Pons (tissue), 1 donor: ENCODE measurements at places on chromosomes 3 and 15.

- peak; percentile 67 for DNase-seq
Observed at GRCh38 chr3:152656972-152657355, 178.0 kb upstream of the P2RY1 start.

- no peak for DNase-seq
Observed at GRCh38 chr15:58396181-58396580, 35.6 kb upstream of the LIPC start.

- no peak for DNase-seq
Observed at GRCh38 chr3:172177046-172177445, 137.7 kb downstream of the FNDC3B start.

DNA sequence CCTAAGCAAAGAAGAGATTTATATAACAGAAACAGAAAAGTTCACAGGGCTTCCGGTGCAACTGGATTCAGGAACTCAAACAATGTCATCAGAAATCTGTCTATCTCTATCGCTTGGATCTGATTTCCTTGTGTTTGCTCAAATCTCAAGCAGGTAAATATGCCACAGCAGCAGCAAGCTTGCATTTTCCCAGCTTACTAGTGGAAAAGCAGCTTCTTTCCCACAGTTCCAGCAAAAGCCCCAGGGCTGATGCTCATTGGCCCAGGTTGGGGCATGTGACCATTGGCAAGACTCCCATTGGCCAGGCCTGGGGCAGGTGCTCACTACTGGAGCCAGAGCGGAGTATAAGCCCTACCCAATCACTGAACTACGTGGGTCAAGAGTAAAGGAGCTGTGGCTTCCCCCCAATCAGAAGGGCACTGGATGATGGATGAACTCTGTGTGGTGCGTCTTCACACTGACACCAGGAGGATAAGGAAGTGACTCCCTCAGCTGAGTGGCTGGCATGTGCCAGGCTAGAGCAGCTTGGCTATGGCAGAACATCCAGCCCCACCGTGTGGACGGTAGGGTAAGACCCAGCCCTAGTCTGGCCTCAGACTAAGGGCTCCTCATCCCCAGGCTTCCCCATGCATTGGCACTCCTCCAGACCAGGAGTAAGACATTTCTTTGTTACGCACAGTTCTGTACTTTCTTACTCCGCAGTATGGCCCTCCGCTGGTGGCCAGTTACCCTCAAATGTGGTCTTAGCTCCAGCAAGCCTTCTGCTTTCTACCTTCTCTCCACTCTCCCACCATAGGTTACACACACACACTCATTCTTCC is 13.1 kb upstream of the VIPR1 start:
- no peak for DNase-seq

DNA sequence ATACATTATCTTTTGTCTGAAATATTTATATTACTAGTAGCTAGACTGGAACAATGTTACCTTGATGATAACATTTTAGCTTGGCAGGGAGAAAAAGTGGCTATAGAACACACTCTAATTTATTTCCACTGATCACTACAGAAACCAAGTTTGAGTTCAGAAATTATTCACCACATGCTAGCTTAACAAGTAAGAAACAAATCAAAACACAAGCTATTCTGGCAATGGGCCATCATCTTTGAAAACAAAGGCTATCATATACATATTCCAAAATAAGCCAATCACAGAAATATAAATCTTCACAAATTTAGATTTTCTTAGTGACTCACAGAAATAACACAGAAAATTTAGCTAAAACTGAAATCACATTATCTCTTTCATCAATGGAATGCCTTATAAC is 17.1 kb downstream of the AQR start:
- no peak for DNase-seq

DNA sequence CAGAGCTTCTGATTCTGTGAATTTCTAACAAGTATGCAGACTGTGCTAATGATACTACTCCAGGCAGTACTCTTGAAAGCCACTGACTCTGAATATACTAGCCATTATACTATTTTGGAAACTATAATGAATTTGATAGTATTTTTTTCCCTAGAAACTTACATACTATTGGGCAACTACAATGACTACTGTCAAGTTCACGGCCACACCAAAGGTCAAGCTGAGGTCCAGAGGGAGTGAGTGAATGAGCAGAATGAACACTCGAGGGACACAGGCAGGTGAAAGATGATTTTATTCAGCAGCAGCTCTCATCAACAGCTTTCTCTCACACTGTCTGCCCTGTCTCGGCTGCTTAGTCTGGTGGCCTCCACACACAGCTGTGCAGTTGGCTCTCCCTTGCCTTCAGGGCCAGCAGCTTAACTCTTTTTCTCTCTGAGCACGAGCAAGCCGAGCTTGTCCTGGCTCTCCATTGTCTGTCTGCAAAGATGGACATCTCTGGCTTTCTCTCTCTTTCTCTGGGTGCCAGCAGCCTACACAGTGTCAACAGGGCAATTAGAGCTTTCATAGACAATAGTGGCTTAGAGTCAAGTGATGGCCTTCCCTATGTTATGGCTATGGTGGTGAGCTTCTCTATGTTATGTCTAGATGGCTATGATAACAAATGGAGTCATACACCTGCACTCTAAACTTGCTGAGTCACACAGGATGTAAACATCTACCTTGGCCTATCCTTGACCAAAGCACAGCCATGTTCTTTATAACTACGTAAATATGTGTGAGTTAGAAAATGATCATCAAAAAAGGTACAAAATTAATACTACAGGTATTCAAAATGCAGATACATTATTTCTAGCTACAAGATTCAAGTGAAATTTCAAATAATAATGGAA is 362.4 kb downstream of the CGGBP1 start:
- no peak for DNase-seq

GRCh38 chr3:99499235-99500158 is 138.9 kb upstream of the COL8A1 start:
- DNase-seq = peak; percentile 36

DNA sequence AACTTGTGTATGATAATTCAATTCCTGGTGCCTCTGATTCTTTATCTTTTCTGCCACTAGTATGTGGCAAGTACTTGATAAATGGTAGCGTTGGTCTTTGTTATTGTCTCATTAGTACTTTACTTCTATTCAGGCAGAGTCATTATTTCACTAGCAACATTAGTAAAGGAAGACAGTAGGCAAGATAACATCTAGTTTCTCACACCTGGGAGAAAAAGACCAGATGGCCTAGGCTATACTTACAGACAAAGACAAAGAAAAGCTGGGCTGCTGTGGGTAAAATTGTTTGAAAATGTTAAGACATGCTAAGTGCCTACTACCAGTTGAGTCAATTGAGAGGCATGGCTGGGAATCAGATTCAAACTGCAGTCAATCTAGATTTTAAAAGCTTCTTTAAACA is 198.7 kb upstream of the CMC1 start:
- no peak for DNase-seq

DNA sequence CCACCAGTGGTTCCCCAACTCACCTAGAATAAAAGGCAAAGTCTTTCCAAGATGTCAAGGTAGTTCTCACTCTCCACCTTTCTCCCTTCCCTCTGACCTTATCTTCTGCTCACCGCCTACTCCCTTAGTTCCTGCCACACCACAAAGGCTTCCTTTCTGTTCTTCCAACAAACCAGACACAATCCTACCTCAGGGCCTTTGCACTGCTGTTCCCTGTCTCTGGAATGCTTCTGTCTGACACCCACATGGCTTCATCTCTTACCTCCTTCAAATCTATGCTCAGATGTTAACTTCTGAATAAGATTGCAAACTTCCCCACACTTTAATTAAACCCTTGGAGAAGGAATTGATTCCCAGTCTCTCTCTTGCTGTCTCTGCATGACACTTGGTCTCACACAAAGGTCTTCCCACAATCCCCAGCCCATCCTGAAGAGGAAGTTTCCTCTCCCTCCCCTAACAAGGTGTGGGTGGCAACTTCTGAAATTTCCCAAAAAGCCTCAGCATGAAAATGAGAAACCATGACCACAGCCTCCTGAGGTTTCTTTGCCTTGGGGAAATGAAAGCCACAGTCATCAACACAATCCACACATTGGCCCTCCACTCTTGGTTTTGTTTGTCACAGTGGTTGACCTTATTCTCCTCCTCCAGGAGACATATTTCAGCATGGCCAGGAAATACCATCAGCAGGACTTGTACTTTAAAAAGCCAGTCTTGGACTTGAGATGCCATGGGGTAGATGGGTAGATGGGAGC is 3.0 kb upstream of the RYK start:
- DNase-seq = no peak

DNA sequence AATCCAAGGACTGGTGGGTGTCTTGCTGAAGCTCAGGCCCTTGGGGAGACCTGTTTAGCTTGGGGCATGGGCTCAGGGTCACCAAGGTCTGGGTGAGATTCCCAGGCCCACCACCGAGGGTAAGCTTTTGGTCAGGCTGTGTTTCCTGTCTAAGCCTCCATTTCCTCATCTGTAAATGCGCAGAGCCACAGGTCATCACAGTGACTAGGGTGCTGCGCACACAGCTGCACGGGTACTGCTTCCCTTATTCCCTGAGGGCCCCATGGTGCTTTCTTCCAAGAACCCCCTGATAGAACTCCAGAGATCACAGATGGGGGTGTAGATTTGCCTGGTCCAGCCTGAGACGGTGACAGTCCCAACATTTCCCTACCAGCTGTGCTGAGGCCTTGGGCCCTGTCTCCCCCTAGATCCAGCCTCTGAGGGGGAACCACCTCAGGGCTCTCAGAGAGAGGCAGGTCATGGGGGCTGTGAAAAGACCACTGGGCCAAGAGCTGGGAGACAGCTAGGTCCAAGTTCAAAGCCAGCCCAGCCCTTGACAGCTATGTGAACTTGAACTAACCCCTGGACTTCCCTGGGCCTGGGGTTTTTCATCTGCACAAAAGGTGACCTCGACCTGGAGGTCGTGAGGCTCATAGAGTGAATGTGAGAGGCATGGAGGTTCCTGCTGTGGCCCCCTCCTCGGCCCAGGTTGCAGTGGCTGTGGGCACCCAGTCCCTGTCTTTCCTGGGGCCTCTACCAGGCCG is 60.7 kb downstream of the SEMA3G start:
- DNase-seq = no peak

GRCh38 chr3:160162440-160162839 is 62.8 kb upstream of the C3orf80 start:
- DNase-seq = no peak

DNA sequence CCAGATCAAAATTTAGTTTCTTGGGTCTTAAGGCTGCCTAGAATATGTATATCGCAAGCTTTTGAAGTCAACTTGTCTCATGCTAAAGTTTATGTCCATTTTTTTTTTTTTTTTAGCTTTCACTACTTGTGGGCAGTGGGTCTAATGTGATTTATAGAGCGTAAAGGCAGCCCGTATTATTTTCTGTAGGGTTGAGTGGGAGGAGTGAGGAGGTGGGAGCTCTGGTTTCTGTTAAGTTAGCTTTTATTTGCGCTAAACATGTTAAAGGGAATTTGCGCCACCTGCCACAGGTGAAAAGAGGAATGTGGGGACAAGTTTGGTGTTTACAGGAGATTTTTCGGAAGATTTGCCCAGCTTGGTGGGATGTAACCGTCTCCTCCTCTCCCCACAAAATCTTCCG is 234.2 kb downstream of the IL20RB start:
- DNase-seq = no peak

DNA sequence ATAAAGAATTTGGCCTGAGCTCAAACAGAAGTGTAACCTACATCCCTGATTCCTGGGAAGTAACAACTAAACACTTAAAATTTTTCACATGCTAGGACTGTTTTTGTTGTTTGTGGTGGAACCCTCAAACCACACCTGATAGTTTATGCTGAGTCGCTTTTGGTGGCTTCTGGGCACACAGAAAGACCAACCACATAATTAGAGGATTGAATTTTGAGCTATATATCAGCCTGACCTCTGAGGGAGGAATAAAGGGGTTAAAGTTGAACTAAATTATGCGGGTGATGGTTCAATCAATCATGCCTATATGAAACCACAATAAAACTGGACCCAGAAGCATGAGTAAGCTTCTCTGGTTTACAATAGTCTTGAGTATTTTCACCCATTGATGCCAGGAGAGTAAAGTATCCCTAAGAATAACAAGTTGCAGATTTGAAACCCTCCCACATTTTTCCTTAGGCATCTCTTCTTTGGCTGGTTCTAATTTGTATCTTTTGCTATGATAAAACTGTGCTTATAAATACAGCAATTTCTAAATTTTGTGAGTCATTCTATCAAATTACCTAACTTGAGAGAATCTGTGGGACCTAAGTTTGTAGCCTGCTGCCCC is 1304.5 kb upstream of the GBE1 start:
- no peak for DNase-seq

DNA sequence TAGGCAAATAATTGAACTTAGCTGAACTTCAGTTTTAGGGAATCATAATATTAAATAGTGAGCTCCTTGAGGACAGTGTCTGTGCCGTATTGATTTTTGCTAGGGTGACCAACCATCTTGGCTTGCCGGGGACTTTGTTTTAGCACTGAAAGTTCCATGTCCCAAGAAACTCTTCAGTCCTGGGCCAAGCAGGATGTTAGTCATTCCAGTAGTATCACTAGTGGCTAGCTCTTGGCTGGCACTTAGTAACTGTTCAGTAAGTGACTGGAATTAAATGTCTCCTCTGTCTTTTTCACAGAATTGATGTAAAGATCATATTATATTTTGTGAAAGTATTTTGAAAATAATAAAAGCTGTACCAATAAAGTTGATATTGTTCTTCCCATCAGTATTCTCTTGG is 42.3 kb downstream of the RSRC1 start:
- DNase-seq = no peak
